ENCODE measurements at places on chromosomes 1 and 21. TPM values are rescaled to one million over a fixed set of nuclear protein-coding genes. Genes with fewer than 3 reads are reported as not detected.

The CFHR2 gene
- total RNA-seq = not detected

The CCDC185 gene
- total RNA-seq = not detected

DNA sequence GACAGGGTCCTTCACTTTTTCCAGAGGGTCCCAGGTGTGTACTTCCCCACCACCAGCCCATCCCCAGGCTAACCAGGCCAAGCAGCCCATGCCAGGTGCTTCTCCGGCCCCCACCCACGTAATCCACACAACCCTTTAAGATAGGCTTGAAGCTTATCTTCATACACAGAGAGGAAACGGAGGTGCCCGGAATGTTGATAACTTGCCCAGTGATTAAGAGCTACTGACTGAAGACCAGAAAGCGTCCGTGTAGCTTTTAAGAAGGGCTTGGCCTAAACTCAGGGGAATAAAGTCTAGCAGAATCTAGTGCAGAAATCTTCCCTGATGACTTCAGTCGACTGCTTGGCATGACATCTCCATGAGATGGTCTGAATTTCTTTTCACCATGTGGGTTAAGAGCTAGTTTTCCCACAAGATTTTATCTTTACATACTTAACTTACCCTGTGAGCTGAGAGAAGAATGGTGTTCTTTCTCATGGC is 138.7 kb downstream of the GALNT2 start:
- DNase-seq = no peak

GRCh38 chr1:69569576-69570328 is 2.0 kb downstream of the LRRC7 start:
- DNase-seq = peak; percentile 53

GRCh38 chr1:182330303-182330702 is 61.3 kb downstream of the GLUL start:
- DNase-seq = no peak

GRCh38 chr1:167425482-167425881 is 92.8 kb downstream of the CD247 start:
- DNase-seq = peak; percentile 37

DNA sequence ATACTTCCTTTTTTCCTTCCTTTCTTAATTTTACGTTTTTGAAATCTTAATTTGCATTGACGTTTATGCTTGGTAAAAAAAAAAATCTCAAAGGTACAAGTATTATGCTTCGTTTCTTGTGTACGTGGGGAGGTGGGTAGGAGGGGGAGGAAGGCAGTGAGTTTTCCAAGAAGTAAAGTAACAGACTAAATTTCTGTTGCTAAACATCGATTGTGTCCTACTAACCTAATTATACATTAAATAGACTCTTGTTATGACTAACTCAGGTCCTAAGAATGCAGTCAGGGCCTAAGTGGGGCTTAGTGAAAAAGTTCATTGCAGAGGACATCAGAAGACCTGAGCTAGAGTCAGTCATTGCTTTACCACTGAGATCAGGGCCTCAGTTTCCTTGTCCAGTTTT is 17.5 kb downstream of the NEK7 start:
- no peak for DNase-seq

DNA sequence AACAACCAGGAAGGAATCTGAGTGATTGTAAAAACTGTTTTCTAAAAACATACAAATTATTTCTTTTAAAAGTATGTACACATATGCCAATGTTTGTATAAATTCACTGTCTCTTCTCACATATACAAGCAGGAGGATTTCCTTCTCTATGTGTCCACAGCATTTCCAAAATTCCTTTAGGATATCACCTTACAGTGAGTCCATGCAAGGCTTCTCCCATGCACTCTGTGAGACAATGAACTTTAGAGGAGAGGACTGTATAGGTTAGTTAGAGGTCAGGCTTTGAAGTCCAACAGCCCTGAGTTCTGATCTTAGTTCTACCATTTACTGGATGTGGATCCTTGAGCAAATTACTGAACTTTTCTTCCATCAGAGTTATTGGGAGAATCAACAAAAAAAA is 34.1 kb upstream of the USH2A start:
- no peak for DNase-seq

Data from neural progenitor cell (in vitro differentiated cells).